ENCODE measurements at places on chromosomes 5 and 9. TPM values are rescaled to one million over a fixed set of nuclear protein-coding genes. Genes with fewer than 3 reads are reported as not detected.

DNA sequence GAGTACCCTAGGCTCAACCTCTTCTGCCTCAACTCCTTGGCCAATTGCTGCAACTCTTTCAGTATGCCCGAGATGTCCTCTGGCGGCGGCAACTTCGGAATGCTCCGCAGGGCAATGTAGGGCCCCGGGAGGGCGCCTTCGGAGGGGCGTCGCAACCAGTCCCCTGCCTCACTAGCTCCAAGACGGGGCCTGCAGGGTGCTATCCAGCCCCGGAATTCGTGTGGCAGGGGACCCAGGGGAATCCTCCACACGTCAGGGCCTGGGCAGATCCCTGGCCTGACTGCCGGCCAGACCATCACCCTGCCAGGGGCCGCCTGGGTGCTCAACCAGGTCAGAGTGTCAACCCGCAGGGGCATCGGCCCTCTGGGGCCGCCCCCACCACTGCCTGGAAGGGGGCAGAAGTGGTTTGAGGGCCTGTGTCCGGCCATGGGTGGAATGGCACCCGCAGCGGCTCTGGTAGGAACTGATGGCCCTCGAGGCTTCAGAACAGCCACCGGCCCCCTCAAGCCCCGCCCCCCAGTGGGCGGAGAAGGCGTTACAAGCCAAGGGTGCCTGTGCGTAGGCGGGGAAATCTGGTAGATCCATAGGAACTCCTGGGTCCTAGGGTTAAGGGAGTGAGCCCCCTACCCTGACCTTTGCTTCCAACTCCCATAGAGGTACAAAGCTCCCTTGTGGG is at the start of gene POU5F2:
Gene POU5F2 (minus strand): TSS at position 465 of the 676 bp plus-strand sequence. CDS start 37 bp downstream, at position 428.
- DNase-seq: no peak

GRCh38 chr5:38871058-38871605 is 25.3 kb downstream of the OSMR start:
- no peak for DNase-seq

- DNase-seq: peak; percentile 62
These were observed 1.9 kb upstream of the SPDL1 start for GRCh38 chr5:169581580-169582227.

GRCh38 chr5:7374186-7374585 is 21.8 kb upstream of the ADCY2 start:
- no peak for DNase-seq

GRCh38 chr5:57383093-57383861 is 99.3 kb downstream of the ACTBL2 start:
- peak; percentile 96 for DNase-seq

GRCh38 chr9:87671478-87671877 is 54.4 kb upstream of the CTSL start:
- no peak for DNase-seq

The RNF44 gene
- 11.2 TPM for total RNA-seq

The PRSS3 gene
- total RNA-seq: 32.3 TPM
